ENCODE measurements at places on chromosomes 12 and 14.

GRCh38 chr14:55028066-55028465 is 1.0 kb downstream of the SOCS4 start:
- no peak for DNase-seq

GRCh38 chr12:104846056-104846767 is 111.9 kb downstream of the SLC41A2 start:
- DNase-seq: no peak

DNA sequence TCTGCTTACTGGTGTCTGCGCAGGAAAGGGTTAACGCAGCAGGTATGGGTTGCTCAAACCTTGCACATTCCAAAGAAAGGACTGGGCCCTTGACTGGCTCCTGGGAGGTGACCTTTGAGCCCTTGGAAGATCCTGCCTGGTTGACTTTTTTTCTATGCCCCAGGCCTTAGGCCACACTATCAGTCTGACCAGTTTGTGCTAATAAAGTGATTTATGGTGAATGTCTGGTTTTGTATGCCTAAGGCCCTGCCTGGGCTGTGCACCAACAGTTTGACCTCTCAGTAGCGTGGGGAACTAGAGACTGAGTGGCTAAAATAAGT is 61.4 kb upstream of the SCN8A start:
- no peak for DNase-seq

GRCh38 chr12:114399664-114400211 is 6.2 kb downstream of the TBX5 start:
- DNase-seq: no peak

DNA sequence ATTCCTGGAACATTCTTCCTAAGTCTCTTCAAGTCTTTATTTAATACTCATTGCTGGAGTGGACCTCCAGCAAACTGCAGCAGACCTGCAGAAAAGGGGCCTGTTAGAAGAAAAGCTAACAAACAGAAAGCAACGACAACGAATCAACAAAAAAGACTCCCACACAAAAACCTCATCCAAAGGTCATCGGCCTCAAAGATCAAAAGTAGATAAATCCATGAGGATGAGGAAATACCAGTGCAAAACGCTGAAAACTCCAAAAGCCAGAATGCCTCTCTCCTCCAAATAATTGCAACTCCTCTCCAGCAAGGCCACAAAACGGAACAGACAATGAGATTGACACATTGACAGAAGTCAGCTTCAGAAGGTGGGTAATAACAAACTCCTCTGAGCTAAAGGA is 472.2 kb downstream of the C12orf50 start:
- DNase-seq: no peak

GRCh38 chr14:68469208-68469713 is 323.6 kb downstream of the ZFP36L1 start:
- no peak for DNase-seq

GRCh38 chr14:106235356-106236159 is 709.2 kb downstream of the TMEM121 start:
- DNase-seq: no peak

GRCh38 chr12:1360441-1361210 is 233.8 kb downstream of the FBXL14 start:
- no peak for DNase-seq

DNA sequence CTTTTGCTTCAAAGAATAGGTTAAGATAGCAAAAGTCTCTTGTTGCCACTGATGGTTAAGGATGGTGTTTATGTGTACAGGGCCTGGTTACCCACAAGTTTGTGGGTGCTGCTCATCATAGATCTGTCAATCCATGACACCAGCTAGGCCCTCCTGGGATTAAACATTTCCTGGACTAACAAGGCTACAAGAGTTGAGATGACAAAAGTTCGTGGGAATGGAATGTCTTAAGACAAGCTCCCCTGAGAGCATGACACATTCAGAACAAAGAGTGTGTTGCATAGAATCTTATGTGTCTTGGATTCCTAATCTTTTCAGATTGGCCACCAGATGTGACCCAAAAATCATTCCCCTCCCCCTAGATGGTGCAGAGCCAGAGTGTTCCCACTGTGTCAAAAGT is 592.5 kb upstream of the USP15 start:
- DNase-seq: no peak

DNA sequence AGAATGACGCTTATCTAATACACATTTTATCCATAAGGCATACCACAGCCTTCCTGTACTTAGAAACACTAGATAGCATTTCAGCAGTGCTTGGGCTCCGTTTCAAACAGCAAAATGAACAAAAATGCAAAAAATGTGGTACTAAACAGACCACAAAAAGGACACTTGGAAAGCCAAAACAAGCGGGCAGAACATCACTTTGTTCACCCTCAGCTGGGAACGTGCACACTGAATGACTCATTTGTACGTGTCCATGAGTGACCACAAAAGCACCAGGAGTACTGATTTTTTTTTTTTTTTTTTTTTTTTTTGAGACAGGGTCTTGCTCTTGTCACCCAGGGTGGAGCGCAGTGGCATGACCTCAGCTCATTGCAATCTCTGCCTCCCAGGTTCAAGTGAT is 8.9 kb upstream of the FOXN3 start:
- DNase-seq: no peak

- no peak for DNase-seq
These were observed 71.9 kb downstream of the RESF1 start for GRCh38 chr12:32031109-32031508.

DNA sequence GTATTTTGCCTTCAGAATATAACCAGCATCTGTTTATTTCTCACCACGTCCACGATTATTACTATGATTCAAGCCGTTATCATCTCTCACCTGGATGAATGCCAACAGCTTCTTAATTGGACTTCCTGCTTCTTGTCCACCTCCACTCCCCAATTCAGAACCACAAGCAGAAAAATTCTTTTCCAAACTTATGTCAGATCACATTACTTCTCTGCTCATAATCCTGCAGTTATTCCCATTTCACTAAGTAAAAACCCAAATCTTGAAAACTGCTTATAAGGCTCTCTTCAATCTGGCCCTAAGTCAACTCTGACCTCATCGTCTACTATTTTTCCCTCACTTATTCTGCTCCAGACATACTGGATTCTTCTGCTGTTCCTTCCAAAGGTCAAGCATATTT is 2.0 kb downstream of the CRY1 start:
- no peak for DNase-seq

- DNase-seq: no peak
These were observed 116.8 kb downstream of the WIF1 start for GRCh38 chr12:65004270-65004669.

DNA sequence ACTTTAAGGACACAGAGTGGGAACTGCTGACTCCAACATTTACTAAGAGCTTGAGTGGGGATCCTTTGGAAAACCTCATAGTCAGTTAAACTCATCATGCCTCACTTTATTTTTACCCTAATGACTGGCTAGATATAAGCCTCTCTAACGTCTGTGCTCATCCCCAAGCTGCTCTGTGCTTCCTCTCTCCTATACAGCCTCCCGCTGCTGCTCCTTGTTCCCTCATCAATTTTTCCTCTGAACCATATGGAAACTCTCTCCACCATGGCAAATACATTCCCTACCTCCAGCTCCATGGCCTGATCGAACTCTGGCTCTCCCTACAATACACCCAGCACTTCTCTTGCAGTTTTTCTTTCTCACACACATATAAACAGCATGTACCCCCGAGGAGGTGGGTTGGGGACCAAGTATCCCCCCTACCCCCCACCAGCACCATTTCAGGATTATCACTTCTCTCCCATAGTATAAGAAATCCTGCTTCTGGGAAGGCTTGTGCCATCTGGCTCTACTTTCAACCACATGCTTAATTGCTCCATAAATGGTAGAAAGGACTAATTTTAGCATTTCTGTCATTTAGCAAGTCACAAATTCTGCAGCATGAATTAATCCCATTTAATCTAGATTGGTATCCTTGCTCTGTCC is 39.2 kb upstream of the DYRK2 start:
- no peak for DNase-seq

DNA sequence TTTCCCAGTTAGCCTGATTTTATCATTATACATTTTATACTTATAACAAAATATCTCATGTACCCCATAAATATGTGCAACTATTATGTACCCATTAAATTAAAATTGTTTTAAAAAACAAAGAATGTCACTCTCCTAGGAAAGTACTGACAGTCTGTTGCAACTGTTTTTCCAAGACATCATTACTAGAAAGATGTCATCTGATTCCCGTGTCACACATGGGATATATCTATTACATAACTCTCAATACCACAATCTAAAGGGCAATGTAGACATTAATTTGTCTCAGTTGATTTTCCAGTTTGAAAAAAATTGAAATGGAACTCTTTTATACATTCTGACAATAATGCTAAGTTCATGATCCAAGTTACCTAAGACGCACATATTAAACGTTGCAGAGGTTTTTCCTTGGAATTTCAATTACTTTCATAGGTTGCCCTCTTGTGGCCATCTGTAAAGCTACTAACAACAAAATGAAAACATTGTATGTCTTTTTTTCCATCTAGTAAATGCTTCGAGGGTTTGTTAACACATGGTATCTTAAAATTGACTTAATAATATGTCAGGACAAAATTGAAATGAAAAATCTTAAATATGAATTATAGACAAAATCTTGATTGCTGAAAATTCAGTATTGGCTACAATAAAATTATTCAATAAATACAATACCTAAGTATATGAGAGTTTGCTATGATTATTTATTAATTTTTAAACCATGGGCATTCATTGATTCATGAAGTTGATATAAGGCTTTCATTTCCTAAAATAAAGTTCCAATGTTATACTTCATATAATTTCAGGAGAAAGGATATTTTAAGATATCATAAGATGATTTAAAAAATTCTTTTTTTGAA is 131.6 kb downstream of the PPFIA2 start:
- no peak for DNase-seq

GRCh38 chr12:106084014-106084671 is 54.6 kb downstream of the NUAK1 start:
- DNase-seq: no peak

- no peak for DNase-seq
These were observed 63.7 kb downstream of the SH2B3 start for GRCh38 chr12:111469401-111469800.

GRCh38 chr12:89244536-89244935 is 107.8 kb downstream of the DUSP6 start:
- no peak for DNase-seq

DNA sequence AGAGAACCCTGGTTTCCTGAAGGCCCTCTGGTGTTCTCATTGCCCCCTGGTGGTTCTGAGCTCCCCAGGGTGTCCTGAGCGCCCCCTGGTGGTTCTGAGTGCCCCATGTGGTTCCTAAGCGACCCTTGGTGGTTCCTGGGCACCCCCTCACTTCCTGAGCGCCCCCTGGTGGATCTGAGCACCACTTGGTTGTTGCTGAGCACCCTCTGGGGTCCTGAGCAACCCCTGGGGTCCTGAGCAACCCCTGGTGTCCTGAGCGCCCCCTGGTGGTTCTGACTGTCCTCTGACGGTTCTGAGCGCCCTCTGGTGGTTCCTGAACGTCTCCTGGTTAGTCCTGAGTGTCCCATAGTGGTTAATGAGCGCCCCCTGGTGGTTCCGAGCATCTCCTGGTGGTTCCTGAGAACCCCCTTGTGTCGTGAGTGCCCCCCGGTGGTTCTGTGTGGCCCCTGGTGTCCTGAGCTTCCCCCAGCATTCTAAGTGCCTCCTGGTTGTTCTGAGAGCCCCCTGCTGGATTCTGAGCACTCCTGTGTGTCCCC is 568.3 kb downstream of the TMEM121 start:
- peak; percentile 59 for DNase-seq

DNA sequence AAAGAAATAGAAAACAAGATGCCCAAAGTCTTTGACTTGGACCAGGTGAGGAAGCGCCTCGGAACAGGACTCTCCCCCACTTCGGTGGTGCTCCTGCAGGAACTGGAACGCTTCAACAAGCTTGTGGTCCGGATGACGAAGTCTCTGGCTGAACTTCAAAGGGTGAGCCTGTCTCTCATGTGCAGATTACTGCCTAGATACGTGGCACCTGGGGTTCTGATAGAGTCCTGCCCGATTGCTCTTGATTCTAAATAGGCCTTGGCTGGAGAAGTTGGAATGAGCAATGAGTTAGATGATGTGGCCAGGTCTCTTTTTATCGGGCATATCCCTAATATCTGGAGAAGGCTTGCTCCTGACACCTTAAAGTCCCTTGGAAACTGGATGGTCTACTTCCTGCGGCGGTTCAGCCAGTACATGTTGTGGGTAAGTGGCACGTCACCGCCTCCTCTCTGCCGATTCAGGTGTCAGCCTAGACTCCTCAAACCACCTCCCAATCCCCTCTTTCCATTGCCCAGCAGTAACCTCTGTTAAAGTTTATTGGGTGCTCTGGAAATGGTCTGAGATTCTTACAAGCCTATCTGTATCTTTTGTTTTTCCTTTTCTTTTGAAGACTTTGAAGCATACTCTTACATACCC is 40.8 kb downstream of the CCDC92 start:
- DNase-seq: peak; percentile 23

DNA sequence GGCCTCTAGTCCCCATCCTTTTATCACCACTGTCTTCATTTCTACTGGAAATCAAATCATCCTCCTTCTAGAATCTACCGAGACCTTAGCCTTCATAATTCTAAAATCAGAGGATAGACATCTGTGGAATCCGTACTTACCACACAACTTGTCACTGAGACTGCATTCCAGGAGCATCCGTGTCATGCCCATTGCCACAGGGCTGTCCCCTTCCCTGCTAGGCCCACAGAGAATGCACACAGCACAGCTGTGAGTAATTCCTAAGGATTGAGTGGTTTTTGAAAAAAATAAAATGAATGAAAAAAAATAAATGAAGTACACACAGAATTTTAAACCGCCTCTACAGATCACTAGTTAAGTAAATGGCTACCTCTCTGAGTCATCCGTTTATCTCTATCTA is 21.0 kb upstream of the MAGOHB start:
- no peak for DNase-seq

GRCh38 chr12:102232036-102232435 is 34.4 kb upstream of the PMCH start:
- no peak for DNase-seq

DNA sequence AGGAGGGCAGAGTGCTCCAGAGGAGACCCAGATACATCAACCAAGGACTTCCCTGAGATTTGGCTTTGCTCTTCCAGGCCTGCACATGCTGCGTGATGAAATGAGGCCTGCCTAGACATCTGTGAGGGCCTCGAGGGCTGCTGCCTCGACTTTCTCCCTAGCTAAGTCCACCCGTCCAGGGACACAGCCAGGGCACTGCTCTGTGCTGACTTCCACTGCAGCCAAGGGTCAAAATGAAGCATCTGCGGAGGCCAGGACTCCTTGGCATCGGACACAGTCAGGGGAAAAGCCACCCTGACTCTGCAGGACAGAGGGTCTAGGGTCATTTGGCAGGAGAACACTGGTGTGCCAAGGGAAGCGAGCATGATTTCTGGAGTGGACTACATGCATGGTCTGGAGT is 10.7 kb downstream of the SLC25A47 start:
- no peak for DNase-seq

DNA sequence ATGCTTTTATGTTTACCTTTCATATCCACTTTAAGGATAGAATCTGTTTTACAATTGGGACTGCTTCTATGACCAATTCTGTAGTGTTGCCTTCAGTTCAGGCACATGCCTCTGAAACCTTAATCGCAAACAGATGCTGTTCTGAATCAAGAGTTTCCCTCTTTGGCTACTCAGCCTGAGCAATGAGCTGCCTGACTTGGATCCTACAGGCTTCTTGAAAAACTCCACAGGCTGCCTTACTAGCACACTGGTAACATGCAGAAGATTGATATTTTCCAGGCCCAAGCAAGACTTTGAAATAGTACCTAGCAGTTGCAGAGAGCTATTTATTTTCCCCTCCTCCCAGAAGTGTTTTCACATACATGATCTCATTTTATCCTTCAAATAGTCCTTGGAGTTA is 34.8 kb upstream of the PMCH start:
- no peak for DNase-seq

GRCh38 chr14:90523544-90523943 is 126.7 kb downstream of the CALM1 start:
- DNase-seq: no peak

Measured in activated CD4-positive, alpha-beta T cell treated with anti-CD3 and anti-CD28 coated beads, Interleukin-2, amount 50 U/mL, for 4 hours (primary cell).